Stimulated activated CD8-positive, alpha-beta memory T cell treated with anti-CD3 and anti-CD28 coated beads, Interleukin-12 subunit alpha, Interleukin-12 subunit beta, amount 100 ng/mL, for 4 hours (primary cell): ENCODE measurements at places on chromosomes 6 and 20.

DNA sequence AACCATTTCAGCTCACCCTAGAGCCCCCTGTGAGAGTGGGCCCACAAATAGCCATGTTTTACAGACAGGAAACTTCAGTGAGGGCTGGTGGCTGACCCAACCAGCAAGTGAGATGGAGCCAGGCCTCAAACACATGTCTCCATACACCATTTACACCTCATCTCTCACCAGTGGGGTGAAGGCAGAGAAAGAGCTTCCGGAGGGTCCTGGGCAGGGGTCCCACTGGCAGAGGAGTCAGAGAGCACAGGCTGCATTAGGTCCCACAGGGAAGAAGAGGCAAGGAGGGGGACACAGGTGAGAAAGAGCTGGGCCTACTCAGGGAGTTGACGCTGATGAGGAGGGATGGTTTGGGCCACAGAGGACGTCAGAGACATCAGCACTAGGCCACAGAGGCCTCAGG is 172.6 kb downstream of the VEGFA start:
- no peak for DNase-seq

DNA sequence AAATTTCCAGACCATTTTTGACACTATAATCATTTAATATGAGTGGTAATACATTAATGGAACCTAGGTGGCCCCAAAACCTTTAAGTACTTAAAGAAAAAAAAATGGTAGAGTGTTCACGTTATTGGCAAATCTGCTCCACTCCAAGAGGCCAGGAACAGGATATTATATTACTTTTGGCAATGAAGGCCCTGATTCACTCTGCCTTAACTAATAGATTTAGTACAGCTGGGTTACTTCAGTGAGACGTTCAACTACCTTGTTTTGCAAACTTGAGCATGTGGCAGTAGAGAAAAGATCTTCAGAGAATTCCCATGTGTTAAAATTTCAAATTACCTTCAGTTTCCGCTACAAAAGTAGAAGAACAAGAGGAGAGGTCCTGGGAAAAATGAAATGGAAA is 12.8 kb downstream of the ADNP start:
- DNase-seq, result no peak

DNA sequence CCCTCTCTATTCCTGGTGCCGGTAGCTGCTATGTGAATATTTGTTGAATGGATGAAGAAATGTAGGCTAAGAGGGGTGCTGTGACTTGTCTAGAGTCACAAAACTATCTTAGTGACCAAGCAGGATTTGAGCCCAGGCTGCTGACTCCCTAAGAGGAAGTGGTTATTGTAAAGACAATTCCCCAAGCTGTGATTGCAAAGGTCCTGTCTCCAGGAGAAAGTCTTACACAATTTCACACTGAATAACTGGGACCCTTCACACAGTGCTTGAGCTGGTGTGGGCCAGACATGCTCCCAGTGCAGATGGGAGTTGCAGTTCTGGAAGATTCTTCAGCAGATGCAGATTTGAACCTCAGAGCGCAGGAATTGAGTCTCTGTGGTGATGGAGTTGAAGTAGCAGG is 38.1 kb downstream of the IYD start:
- no peak for DNase-seq

DNA sequence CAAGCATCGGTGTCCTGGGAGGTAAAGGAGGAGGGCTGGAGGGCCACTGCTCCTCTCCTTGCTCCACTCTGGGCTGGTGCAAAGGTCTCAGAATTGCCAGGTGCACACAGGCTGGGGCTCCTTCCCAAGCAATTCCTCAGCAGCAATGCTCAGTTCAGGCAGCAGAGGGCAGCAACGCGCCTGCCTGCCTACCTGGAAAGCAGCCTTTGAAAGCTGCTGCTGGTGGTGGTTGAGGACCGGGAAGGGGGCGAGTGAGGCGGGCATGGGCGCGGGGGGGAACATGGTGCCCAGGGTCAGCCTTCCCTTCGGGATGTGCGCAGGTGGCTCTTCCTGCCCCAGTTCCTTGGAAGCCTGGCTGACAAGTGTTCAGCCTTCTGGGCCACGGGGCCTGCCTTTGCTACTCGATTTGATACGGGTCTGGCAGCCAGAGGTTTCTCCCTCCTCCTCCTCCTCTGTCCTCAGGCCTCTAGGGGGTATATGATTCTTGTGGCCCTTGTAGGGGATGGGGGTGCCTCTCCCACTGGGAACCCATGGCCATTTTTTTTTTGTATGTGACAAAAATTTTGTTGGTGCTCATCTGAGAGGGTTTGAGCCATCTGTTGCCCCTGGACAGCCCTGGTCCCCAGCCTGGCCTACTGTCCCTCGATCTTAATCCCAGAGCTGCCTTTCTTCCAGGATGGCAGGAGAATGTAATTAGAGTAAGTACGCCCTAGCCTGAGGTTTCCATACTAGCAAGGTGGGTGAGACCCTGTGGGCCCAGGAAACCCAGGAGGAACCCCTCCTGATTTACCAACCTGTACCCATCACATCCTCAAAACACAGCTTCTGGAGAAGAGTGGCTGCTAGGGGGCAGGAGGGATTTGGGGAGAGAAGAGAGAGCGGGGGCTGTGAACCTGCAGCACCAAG is 20.1 kb downstream of the MRPS18A start:
- DNase-seq, result peak; percentile 51

DNA sequence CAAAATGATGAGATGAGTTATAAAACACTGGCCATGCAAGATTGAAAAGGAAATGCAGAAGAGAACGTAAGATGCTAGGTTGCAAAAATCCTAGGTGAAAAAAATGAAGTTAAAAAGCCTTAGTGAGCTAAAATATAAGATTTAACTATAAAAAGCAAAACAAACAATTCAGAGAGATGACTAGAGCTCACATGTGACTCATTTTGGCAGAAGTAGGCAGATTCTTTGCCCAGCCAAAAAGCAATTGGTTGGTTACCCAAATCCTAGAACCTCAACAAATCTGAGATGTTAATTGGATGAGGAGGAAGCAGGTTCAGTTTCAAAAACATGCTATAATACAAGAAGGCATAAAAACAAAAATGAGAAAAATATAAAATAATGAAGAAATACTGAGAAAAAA is 249.1 kb downstream of the OGFRL1 start:
- DNase-seq, result no peak

DNA sequence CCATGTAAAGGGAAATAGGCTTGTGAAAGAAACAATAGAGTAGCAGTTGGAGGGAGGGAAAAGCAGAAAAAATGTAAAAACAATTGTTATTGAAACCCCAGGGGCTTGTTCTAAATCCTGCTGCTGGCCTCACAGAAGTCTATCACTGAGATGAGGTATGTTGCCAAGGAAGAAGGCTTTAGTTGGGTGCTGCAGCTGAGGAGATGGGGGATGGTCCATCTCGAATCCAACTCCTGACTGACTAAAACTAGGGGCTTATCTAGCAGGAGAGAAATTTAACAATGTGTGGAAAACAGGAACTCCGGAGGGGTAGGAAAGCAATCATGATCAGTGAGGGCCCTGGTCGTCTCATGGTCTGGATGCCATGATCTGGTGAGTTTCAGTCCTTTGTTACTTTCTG is 225.0 kb upstream of the EXOC2 start:
- DNase-seq, result no peak

- DNase-seq, result no peak
These were observed at the start of gene CCHCR1 for GRCh38 chr6:31157513-31158139. Gene CCHCR1, minus strand, starts transcription at chr6:31157802. Its CDS starts 202 bp downstream, at chr6:31157600.

- DNase-seq, result no peak
These were observed 51.9 kb upstream of the MARCKS start for GRCh38 chr6:113805173-113805790.

- no peak for DNase-seq
These were observed 271.1 kb upstream of the CHD6 start for GRCh38 chr20:41889126-41889843.

GRCh38 chr20:57040924-57041323 is 225.5 kb downstream of the BMP7 start:
- no peak for DNase-seq

- DNase-seq, result no peak
These were observed 55.9 kb downstream of the ANKEF1 start for GRCh38 chr20:10090588-10091166.

GRCh38 chr6:19024737-19025136 is 637.6 kb downstream of the RNF144B start:
- DNase-seq, result no peak

DNA sequence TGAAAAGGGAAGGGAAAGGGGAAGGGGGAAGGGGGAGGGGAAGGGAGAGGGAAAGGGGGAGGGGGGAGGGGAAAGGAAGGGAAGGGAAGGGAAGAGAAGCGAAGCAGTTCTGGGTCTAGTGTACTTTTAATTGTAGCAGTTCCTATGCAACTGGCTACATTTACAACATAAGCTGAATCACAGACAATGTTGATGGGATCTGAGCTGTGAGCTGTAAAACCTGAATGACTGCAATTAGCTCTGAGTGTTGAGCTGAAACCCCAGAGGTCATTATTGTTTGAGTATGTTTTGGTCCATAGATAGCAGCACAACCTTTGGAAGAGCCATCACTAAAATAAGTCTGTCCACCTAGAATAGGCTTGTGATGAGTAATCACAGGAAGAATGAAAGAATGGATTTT is 7.2 kb upstream of the ABHD12 start:
- no peak for DNase-seq

GRCh38 chr6:56536536-56536935 is 106.2 kb downstream of the DST start:
- no peak for DNase-seq

GRCh38 chr20:31514154-31515071 is at the start of gene HM13:
Gene HM13, plus strand, starts transcription at chr20:31514442. Its CDS starts 110 bp downstream, at chr20:31514552.
- peak; percentile 76 for DNase-seq

GRCh38 chr20:55252521-55252920 is 752.8 kb downstream of the CBLN4 start:
- DNase-seq, result no peak

- DNase-seq, result no peak
These were observed 29.4 kb upstream of the EPB41L1 start for GRCh38 chr20:36125097-36125496.

- DNase-seq, result no peak
These were observed 109.7 kb downstream of the GJA10 start for GRCh38 chr6:90003941-90004340.

DNA sequence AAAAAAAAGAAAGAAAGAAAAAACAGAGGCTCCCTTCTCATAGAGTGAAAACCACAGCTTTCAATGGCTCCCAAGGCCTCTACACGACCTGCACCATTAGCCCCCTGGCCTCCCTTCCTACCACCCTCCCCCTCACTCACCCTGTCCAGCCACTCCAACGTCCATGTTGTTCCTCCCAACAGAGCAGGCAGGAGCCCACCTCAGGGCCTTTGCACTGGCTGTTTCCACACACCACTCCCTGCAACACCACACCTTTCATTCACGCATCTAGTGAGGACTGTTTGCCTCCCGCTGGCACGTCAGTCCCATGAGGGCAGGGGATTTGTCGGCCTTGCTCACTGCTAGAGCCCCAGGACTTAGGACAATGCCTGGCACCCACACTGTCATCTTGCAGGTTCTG is 39.5 kb downstream of the GRM4 start:
- no peak for DNase-seq

- no peak for DNase-seq
These were observed 19.0 kb downstream of the TOMM34 start for GRCh38 chr20:44941120-44941691.

GRCh38 chr20:43570496-43570895 is 11.7 kb downstream of the SGK2 start:
- DNase-seq, result no peak

GRCh38 chr20:41408156-41408794 is 41.7 kb upstream of the EMILIN3 start:
- DNase-seq, result no peak

DNA sequence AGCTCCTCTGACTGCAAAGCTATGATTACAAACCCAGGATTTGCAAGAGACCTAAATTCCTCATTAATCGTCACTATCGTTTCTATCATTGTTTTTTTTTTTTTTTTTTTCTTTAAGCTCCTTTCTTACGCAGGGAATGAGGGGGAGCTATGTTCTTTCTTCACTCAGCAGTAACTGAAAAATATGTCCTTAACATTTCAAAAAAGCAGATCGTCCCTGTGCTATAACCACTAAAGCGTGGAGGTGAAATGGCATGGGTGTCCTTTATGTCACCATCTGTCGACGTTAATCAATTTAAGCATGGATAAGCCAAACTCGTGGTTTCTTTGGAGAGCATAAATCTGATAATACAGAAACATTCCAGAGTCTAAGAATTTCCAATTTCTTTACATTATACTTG is 67.9 kb upstream of the TRAF3IP2 start:
- no peak for DNase-seq

DNA sequence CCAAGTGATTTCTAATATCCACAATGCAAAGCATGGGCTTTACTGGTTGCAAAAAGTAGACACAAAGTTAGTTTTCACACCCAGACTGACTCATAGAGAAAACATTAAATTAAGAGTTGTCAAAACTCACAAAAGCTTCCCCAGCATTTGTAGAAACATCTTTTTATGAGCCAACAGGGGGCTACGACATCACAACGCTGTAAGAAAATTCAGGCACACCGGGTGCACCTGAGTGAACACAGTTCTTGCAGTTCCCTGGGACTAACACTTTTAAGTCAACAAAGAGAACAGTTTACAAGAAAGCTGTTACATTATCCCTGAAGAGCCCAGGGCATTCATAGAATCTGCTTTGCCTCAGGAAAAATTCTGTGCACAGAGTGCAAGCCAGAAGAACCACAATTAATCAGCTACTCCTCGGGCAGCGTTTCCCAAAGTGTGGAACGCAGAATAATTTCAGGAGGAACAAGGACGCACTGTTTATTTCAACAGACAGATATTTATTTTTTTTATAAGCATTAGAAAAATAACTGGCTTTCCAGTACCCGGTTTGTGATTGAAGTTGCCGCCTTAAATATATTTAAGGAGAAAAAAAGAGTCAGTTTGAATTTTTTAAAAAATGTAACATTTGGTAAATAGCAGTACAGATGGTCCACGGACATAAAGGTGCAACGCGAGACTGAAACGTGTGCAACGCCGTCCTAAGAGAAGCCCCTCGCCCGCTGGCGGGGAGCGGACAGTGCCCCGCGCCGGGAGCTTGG is 1.2 kb downstream of the NCOA5 start:
- DNase-seq, result no peak

GRCh38 chr6:16729183-16729691 is 32.0 kb downstream of the ATXN1 start:
- DNase-seq, result no peak

DNA sequence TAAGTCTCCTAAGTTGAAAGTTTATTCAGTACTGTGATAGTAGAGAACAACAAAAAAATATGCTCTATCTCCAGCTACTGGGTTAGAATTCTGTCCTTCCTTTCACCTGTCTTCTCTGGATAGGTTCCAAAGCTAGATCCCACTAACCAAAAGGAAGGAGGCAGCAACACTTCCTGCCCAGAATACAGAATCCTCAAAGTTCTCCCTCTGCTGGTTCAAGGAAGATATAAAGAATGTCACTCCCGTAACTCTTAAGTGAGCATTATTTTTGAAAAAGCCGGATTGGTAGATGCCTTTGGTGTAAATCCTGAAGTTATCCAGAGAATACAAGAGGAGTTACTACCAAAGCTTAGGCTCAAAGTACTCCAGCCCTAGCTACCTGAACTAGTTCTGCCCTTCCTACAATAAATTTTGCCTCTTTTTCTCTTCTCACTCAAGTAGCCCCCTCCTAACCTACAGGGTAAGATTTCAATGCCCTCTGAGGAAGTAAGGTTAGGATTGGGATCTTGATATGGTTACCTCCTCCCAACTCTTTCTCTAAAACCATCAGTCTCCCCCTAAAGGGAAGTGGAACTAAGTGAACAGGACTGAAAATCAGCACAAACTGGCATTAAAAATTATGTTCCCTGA is 26.0 kb upstream of the CRIP3 start:
- DNase-seq, result no peak
